Stimulated activated CD4-positive, alpha-beta T cell treated with anti-CD3 and anti-CD28 coated beads, Interleukin-12 subunit alpha, Interleukin-12 subunit beta, amount 100 ng/mL, for 24 hours (primary cell): ENCODE measurements at places on chromosomes 3 and 15.

GRCh38 chr3:36784138-36784635, 19.8 kb upstream of the DCLK3 start:
- no peak for DNase-seq

DNA sequence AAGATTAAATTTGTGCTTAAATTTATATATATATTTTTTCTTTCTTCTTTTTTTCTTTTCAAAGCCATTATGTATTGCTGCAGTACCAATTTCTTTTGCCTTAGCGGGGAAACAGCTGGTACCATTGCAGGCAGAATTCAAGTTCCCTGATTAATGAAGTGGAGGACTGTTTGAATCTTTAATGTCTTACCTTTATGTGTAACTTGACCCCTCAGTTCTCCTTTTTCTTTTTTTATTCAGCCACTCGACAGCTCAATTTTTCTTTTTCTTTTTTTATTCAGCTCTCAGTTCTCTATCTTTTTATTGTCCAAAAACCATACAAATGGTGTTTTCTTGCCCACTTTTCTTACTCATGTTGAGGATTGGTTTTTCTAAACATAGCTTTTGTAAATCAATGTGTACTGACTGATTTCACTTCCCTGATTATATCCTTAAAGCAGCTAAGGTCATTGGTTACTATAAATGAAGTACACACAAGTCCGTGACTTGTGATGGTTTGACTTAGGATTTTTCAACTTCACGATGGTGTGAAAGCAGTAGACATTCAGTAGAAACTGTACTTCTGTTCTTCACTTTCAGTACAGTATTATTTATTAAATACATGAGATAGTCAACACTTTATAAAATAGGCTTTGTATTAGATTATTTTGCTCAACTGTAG, 22.8 kb downstream of the ATP2C1 start:
- no peak for DNase-seq

DNA sequence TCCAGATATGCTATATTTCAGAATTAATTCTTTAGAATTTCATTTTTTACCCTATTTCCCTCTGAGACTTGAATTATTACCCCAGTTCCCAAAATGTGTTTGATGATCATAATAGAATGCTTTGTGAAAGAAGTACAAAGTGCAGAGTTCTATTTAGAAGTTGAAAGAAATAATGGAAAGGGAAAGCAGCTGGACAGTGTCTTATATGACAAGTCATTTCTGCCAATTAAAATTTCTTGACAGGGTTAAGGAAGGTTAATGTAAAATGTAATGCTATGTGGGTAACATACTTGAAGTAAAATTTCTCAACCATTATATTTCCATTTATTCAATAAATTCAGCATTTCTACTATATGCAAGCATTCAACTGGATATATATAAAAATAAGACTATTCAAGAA, 33.1 kb downstream of the FGF7 start:
- DNase-seq = no peak

DNA sequence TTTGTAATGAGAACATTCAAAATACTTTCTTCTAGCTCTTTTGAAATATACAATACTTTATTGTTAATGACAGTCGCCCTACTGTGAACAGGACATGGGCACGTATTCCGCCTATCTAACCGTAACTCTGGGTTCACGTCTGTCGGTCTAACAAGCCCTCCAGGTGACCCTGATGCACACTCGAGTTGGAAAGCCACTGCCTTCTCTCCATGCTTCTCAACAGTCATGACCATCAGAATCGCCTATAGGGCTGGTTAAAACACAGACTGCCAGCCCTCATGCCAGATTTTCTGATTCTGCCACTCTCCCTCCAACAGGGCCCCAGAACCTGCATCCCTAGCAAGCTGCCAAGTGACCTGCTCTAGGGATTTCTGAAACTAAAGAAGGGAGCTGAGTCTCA, 140.2 kb downstream of the FOXP1 start:
- no peak for DNase-seq

DNA sequence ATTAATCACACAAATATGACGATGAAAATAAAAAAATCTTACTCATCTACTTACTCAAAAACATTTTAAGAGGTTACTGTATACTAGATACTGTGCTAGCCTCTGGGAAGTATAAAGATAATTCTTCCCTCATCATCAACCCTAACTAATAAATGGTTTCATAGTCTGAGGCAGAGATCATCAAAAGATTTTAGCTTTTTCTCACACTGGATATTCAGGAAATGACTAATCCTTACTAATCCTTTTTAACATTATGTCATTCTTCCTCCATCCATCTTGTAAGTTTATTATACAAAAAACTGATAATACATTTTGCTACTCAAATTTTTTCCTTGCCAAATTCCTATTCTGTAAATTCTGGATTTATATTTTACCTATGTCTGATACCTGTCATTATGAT, 29.7 kb downstream of the ACAD11 start:
- DNase-seq = no peak
